Transverse colon (tissue), 4 donors: ENCODE measurements at places on chromosomes 1 and 21. TPM values are rescaled to one million over a fixed set of nuclear protein-coding genes. Genes with fewer than 3 reads are reported as not detected.

DNA sequence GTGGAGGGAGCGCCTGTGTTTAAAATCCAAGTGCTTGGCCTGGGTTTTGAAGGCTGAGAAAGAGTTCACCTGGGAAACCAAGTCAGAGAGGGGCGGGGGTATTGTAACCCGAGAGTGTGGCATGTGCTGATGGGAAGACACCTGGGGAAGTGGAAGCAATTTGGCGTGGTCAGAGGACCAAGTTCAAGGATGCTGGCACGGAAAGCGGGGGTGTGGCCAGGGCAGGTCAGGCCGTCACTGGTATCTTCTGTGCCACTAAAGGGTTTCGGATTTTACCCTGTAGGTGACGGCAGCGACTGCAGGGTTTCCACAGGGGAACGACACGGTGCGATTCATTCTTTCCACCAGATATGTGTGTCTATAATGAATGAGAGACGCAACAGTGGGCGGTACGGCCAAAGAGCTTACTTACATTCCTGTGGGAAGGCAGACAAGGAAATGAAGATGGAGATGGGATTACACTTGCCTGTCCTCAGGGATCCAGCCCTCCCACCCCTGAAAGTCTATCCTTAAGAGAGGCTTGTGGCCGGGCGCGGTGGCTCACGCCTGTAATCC is 31.3 kb downstream of the CA6 start:
- DNase-seq, result peak; percentile 78
- H3K27me3 ChIP-seq, result no peaks in the 10 kb centered on the region
- peaks cover 4% of the 10 kb centered on the region for H3K4me1 ChIP-seq
- no peaks in the 10 kb centered on the region for H3K36me3 ChIP-seq
- H3K4me3 ChIP-seq, result no peak overlapping the region
- H3K27ac ChIP-seq, result no peak overlapping the region

GRCh38 chr1:50707824-50708223 is 252.2 kb downstream of the FAF1 start:
- no peaks in the 10 kb centered on the region for H3K27me3 ChIP-seq
- no peaks in the 10 kb centered on the region for H3K36me3 ChIP-seq
- H3K27ac ChIP-seq, result no peak overlapping the region
- no peak for DNase-seq
- H3K4me3 ChIP-seq, result no peak overlapping the region

DNA sequence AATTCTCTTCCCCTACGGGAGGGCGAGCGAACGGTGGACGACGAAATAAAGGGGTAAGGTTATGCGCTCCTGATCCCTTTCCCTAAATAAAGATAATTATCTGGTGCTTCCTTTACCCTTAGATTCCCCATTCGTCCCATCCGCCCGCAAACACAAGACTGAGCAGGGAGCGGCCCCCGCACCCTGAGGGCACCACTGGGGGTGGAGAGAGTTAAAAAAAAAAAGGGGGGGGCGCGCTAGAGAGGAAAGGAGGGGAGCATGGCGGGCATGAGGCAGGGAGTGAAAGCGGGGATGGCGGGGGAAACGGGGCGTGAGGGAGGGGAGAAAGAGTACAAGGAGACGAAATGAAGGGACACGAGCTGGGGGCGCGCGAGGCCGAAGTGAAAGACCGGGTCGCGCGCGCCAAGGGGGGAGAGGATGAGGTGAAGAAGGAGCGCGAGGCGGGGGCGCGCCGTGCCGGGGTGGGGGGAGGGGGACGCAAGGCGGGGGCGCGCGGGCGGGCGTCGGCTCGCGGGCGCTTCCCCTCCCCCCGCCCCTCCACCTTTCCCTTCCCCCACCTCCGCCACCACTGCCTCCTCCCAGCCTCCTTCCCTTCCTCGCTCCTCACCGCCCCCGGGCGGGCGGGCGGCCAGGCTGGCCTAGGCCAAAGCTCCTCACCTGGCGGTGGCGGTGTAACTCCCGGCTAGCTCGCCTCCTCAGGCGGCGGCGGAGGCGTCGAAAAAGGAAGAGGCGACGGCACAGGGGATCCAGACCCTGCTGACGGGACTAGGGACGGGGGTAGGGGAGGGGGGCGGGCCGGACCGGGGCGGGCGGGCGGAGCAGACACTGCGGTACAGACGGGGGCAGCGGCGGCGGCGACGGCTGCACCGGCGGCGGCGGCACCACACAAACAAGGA is 448 bp downstream of the GATAD2B start:
- H3K27ac ChIP-seq, result peak overlapping the region; percentile 99
- peak overlapping the region; percentile 86 for H3K4me3 ChIP-seq
- H3K36me3 ChIP-seq, result no peaks in the 10 kb centered on the region
- peaks cover 45% of the 10 kb centered on the region for H3K4me1 ChIP-seq
- no peaks in the 10 kb centered on the region for H3K27me3 ChIP-seq

DNA sequence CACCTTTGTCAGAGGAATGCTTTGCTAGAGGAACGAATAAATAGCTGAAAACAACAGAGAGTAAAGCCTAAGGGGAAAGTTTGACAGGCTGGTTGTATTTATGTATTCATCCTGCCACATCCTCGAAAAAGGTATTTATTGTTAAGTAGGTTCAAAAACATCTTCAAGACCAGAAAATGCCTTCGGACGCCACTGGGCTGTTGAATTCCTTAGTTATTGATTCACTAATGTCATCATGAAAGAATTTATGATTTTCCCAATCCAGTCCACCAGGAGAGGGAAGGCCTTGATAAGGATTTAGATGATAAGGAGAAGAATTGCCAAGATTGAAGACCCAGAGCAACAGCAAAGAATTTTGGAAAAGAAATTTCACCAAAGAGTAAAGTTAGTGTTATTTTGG is 35.2 kb upstream of the MAB21L3 start:
- no peaks in the 10 kb centered on the region for H3K27me3 ChIP-seq
- no peak overlapping the region for H3K4me3 ChIP-seq
- no peaks in the 10 kb centered on the region for H3K4me1 ChIP-seq
- H3K36me3 ChIP-seq, result no peaks in the 10 kb centered on the region

DNA sequence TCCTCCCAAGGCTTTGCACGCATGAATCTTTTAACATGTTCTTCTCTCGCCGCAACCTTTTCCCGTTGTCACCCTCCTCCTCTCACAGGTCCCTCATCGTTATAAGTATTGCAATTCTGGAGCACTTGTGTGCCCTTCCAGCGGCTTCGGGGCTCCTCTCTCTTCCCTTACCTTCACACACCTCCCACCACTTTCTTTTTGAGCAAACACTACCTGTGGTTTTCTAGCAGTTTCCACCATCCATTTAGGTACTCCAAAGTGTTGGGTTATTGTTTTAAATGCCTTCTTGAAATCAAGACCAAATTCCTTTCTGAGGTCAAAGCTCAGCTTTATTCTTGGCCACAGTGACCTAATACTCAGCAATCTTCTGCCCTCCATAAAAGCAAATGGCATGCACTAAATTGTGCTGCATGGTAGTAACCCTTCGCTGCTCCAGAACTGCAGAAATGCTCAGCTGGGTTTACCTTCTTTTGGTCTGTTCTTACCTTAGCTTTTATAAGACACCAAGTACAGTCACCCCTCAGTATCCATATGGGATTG is 472.4 kb downstream of the SETD4 start:
- no peaks in the 10 kb centered on the region for H3K36me3 ChIP-seq
- H3K4me1 ChIP-seq, result no peaks in the 10 kb centered on the region
- DNase-seq, result no peak
- H3K4me3 ChIP-seq, result no peak overlapping the region
- no peak overlapping the region for H3K27ac ChIP-seq
- no peaks in the 10 kb centered on the region for H3K27me3 ChIP-seq

GRCh38 chr1:36149973-36150295 is 648 bp upstream of the TRAPPC3 start:
- no peak for DNase-seq
- peaks cover 48% of the 10 kb centered on the region for H3K4me1 ChIP-seq
- H3K4me3 ChIP-seq, result no peak overlapping the region

DNA sequence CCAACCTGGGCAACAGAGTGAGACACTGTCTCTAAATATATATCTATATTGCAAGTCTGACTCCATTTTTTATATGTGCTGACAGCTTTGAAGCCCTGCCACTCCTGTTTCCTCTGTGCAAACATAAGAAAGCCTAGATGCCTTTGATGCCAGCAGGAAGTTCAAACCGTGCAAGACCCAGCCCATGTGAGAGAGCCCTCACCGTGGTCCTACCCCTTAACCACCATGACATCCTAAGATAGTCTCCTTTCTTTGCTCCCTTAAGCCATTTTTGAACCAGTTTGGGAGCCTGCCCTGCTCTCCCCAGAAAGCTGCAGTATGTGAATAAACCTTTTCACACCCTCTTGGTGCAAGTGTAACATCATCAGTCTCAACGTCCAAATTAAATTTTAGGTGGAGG is 3.7 kb upstream of the DIPK1A start:
- no peaks in the 10 kb centered on the region for H3K27me3 ChIP-seq
- no peak for DNase-seq
- H3K27ac ChIP-seq, result no peak overlapping the region
- peaks cover 18% of the 10 kb centered on the region for H3K4me1 ChIP-seq

DNA sequence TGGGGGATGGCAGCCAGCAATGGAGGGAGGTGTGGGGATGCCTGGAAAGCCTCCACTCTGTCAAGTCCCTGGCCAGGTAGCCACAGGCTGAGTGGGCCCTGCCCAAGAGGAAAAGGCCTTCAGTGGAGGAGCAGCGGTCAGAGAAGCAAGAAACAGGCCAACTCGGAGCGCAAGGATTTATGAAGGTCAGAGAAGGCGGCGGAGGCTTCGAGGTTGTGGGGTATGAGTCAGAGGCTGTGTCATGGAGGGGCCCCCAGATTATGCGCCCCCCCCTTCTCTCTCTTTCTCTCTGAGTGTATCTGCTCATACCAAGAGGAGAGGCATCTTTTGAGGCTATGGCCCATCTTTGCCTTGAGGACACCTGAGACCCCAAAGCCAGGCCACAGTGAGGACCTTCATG is 99.5 kb downstream of the CASZ1 start:
- H3K27me3 ChIP-seq, result no peaks in the 10 kb centered on the region
- DNase-seq, result no peak
- H3K4me1 ChIP-seq, result peaks cover 17% of the 10 kb centered on the region
- no peaks in the 10 kb centered on the region for H3K36me3 ChIP-seq
- peak overlapping the region; percentile 18 for H3K27ac ChIP-seq

GRCh38 chr1:182141040-182141439 is 79.5 kb upstream of the ZNF648 start:
- no peaks in the 10 kb centered on the region for H3K36me3 ChIP-seq
- H3K4me1 ChIP-seq, result peaks cover 32% of the 10 kb centered on the region
- DNase-seq, result no peak
- no peak overlapping the region for H3K4me3 ChIP-seq

- no peak overlapping the region for H3K4me3 ChIP-seq
- no peaks in the 10 kb centered on the region for H3K36me3 ChIP-seq
- no peak overlapping the region for H3K27ac ChIP-seq
- no peak for DNase-seq
Measured at GRCh38 chr1:218090459-218090858, 194.6 kb upstream of the RRP15 start.

GRCh38 chr1:118896416-118896815 is 91.7 kb downstream of the TBX15 start:
- no peaks in the 10 kb centered on the region for H3K36me3 ChIP-seq
- no peak overlapping the region for H3K4me3 ChIP-seq
- no peak for DNase-seq
- H3K27ac ChIP-seq, result no peak overlapping the region
- H3K4me1 ChIP-seq, result no peaks in the 10 kb centered on the region

GRCh38 chr1:180525715-180526039 is 23.3 kb upstream of the ACBD6 start:
- no peak overlapping the region for H3K4me3 ChIP-seq
- no peaks in the 10 kb centered on the region for H3K4me1 ChIP-seq
- no peak overlapping the region for H3K27ac ChIP-seq

- H3K27ac ChIP-seq, result no peak overlapping the region
- no peak for DNase-seq
- H3K36me3 ChIP-seq, result no peaks in the 10 kb centered on the region
- no peak overlapping the region for H3K4me3 ChIP-seq
Measured at GRCh38 chr1:64163431-64163830, 40.0 kb upstream of the UBE2U start.

GRCh38 chr1:50108497-50109059 is at the start of gene ELAVL4:
Gene ELAVL4, plus strand, starts transcription at chr1:50108920. Its CDS starts 270 bp downstream, at chr1:50109190.
- H3K27me3 ChIP-seq, result peaks cover 62% of the 10 kb centered on the region
- H3K4me1 ChIP-seq, result no peaks in the 10 kb centered on the region
- no peaks in the 10 kb centered on the region for H3K36me3 ChIP-seq
- no peak for DNase-seq
- no peak within 1 kb of the TSS for H3K27ac ChIP-seq

DNA sequence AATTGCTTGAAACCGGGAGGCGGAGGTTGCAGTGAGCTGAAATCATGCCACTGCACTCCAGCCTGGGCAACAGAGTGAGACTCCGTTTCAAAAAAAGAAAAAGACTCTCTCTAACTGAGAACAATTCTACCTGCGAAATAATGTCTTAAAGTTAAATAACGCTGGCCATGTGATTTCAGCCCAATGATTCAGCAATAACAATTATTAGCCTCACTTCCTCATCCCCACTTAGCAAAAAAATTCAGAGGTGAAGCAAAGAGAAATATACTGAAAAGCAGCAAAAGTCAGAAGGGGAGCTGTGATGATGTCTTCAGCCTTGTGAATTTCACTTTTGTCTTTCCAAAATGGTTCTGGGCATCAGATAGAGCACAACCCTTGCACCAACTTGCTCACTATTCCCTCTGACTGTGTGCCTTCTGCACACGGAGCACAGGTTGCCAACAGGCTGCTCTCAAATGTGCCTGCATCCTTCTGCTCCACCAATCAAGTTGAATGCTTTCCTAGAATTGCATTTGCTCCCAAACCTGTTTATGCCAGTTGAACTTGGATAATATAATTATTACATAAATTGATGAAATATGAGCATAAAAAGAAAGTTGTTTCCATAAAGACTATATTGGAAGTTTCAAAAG is 79.8 kb upstream of the IPO9 start:
- H3K27ac ChIP-seq, result no peak overlapping the region
- no peaks in the 10 kb centered on the region for H3K36me3 ChIP-seq
- H3K4me1 ChIP-seq, result peaks cover 29% of the 10 kb centered on the region

DNA sequence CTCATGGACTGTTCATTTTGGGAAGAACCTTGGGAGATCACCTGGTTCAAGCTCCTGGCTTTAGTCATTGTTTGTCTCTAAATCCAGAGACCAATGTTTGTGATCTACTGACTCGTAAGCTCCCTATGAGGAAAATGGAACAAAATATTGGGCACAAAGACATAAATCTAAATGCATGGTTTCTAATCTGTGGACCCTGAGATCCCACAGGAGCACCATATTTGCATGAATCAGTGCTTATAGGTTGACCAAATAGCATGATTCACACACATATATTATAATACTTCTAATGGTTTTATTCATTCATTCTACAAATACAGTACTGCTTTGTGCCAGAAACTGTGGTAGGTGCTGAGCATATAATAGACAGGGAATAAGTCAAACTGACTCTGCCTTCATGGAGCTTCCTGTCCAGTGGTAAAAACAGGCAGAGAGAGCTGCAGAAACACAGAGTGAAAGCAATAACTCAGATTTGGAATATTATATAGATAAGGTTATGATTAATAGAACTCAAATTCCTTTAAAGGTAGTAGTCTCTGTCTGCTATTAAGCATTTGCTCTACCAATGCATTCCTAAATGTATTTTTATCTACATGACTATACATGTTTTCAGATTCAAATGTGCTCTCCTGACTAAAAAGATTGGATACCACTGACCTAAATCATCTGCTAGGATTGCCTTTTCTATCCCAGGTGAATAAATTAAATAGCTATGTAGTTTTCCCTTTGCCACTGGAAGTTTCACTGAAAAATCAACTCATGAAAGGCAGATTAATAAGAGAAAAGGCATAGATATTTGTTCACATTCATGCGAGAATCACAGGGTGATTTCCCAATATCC is 198.6 kb upstream of the CAMK1G start:
- H3K27me3 ChIP-seq, result no peaks in the 10 kb centered on the region
- no peaks in the 10 kb centered on the region for H3K36me3 ChIP-seq
- H3K4me1 ChIP-seq, result no peaks in the 10 kb centered on the region
- DNase-seq, result no peak
- no peak overlapping the region for H3K27ac ChIP-seq
- no peak overlapping the region for H3K4me3 ChIP-seq

KDM5B gene
- total RNA-seq, result 50.5 TPM

FCGR3A gene
- total RNA-seq, result 21.7 TPM

RAD54L gene
- total RNA-seq, result 1.3 TPM

S100A1 gene
- not detected for total RNA-seq

RAB13 gene
- 6.0 TPM for total RNA-seq

OR2L3 gene
- total RNA-seq, result not detected

NCAM2 gene
- 0.96 TPM for total RNA-seq
